ENCODE measurements at places on chromosomes 2 and 18.

DNA sequence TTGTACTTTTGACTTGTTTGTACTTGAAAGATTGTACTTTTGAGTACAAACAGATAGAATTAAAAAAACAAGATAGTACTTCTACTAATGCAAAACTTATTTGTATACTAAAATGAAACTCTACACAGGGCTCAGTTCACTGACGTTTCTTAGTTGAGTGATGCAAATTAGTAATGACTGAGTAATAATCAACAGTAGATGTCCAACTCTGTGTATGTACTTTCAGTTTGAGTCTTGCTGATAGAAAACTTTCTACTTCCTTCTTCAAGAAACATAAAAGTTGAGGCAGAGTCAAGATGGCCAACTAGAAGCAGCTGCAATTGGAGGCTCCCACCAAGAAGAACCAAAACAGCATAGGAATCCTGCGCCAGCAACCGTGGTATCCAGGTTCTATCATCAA is 585.0 kb downstream of the NR4A2 start:
- DNase-seq, result no peak

- DNase-seq, result no peak
Observed at GRCh38 chr2:42163444-42164045, 5.6 kb upstream of the EML4 start.

- DNase-seq, result no peak
Observed at GRCh38 chr2:136136931-136137330, 19.0 kb upstream of the CXCR4 start.

- no peak for DNase-seq
Observed at GRCh38 chr2:150222379-150222778, 265.1 kb downstream of the RND3 start.

DNA sequence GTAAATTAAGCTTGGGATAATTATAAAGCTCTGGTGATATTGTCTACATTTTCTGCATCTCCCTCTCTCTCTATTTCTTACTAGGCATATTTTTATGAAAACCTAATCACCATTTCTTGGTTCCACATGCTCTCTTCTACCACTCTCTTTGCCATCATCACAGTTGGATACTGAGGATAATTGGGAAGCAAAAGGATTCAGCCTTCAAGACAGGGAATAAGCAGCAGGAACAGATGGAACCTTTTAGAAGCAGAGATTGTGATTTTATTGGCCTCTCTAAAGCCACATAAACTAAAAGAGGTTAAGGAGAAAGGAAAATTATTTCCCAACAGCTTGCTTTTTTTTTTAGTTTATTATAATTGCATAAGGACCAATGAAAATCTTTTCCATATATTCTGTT is 226.3 kb upstream of the SPHKAP start:
- DNase-seq, result no peak

- peak; percentile 24 for DNase-seq
Observed at GRCh38 chr2:174729797-174730697, 34.2 kb downstream of the CHRNA1 start.

DNA sequence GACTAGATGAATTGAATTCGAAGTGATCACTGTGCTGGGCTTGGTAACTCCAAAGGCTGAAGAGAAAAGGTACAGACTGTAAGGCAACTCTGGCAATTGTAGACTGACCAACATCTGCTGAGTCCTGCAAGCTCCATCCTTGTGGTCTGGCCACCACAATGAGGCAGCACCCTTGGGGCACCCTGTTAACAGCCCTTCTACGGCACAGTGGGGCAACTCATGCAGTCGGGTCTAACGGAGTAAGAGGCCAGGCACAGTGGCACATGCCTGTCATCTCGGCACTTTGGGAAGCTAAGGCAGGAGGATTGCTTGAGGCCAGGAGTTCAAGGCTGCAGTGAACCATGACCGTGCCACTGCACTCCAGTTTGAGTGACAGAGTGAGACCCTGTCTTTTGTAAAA is 126.8 kb downstream of the ZAP70 start:
- DNase-seq, result no peak

DNA sequence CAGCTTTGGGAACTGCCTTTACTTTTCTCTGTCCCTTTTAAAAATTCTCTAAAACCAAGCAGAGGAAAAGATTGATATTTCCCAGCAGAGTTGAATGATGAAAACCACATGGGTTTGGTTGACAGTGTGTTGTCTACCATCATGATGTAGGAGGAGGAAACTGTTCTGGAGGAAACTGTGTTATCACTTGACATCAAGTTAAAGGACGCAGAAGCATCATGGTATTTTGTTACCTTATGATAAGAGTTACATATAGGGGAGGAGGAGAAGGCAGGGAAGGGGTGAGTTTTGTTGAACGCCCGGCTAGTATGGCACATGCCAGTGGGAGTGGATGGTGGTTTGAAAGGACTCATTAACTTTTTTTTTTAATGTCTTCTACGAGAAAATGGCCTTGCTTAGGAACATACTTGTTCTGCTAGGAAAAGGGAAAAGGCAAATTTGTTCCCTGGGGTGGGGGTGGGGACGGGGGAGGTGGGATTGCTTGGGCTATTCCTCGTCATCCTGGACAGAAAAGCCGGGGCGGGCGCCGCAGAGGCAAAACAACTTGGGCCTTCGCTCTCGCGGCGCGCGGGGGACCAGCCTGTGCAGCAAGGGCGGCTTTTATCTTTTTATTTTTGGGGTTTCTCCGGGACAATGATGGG is 766 bp downstream of the TMEM17 start:
- DNase-seq, result no peak

GRCh38 chr2:100367163-100367562 is 44.9 kb upstream of the LONRF2 start:
- DNase-seq, result no peak

GRCh38 chr2:86621280-86621943 is 2.3 kb downstream of the RNF103 start:
- DNase-seq, result no peak

- DNase-seq, result no peak
Observed at GRCh38 chr18:47062471-47062870, 27.1 kb upstream of the ELOA2 start.

- DNase-seq, result no peak
Observed at GRCh38 chr18:32893915-32894314, 121.1 kb upstream of the KLHL14 start.

Measured in posterior cingulate gyrus (tissue), 11 donors.